Renal cortex interstitium (tissue), 15 donors: ENCODE measurements at places on chromosomes 13 and 19. TPM values are rescaled to one million over a fixed set of nuclear protein-coding genes. Genes with fewer than 3 reads are reported as not detected.

KLF1 gene
- 0.32 TPM for polyA plus RNA-seq

MEIS3 gene
- 29.5 TPM for polyA plus RNA-seq

ZNF573 gene
- polyA plus RNA-seq = 13.9 TPM

ZNF607 gene
- polyA plus RNA-seq = 16.4 TPM

HIF3A gene
- 67.3 TPM for polyA plus RNA-seq

SHKBP1 gene
- 44.3 TPM for polyA plus RNA-seq

ANO8 gene
- polyA plus RNA-seq = 13.9 TPM

GSX1 gene
- polyA plus RNA-seq = not detected

- DNase-seq = no peak
Measured at GRCh38 chr13:52361225-52361624, 44.7 kb downstream of the THSD1 start.

DNA sequence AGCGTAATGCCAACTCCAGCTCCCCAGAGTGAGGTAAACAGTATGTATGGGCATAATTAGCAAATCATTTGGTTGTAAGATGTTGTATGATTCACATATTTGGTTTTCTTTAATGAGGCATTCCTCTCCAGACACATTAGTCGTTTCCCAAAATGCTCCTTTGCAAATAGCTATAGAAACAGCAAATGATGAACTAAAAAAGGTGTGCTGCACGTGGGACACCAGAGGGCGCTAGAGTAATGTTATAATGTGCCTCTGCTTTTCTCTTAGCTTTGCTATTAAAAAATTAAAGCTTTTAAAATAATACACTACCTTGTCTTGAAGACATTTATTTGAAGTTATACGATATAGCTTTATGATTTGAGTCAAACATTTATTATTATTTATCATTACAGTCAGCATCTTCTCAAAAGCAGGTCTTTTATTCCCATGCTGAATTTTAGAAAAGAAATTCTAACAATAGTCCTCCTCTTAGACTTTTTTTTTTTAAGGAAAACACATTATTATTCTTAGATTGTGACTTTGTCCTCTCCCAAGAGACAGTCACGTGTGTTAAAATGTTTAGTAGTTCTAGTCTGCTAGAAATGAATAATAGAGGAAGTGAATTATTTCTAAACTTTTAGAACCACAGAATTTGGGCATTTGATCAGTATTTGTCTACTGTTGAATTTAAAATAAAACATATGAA lies 121.6 kb upstream of the FRY start:
- peak; percentile 69 for DNase-seq

GRCh38 chr13:79459906-79460305 lies 21.0 kb upstream of the NDFIP2 start:
- no peak for DNase-seq

- DNase-seq = no peak
Measured at GRCh38 chr13:99422586-99423220, 78.6 kb upstream of the TM9SF2 start.

GRCh38 chr19:35908010-35908441 lies at the start of gene TYROBP:
Gene TYROBP, minus strand, starts transcription at chr19:35908295. Its CDS starts 67 bp downstream, at chr19:35908228.
- no peak for DNase-seq

DNA sequence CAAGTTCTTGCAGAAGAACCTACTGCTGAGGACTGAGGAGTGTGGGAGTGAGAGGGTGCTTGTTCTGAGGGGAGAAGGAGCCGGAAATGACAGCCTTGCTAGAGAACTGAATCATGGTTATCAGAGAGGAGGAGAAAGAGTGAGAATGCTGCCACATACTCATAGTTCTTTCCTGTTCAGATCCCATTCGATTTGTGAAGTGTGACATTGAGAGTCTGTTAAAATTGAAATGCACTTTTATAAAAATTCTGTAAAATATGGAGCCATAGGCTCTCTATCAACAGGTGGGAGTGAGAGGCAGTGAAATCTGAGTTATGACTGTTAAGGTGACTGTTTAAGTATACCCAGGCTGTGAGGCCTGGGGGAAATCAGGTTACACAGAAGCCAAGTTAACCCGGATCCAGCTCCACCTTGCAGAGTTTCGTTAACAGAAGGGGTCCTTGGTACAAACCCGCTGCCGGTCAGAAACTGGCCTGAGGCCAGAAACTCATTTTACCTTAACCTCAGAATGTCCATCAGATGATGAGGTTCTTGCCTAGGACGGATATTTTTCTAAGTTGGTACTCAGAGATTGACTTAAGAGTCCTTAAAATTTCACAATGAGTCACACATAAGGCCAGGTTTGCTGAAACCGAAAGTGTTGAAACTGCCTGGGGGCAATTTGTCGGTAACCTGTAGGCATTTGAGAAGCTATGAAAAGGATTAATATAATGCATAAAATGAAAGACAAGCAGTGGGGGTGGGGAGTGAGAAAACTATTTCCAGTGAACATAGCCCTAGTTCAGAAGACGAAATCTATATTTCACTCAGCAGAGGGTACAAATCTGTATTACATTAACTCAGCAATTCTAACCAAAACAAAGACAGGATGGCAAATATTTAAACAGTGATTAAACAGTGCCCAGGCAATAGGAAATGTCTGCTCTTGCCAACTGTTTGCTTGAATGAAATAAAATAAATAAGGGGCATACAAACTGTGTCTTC lies 350.5 kb downstream of the KCNRG start:
- no peak for DNase-seq

GRCh38 chr13:45592758-45593157 lies 22.8 kb downstream of the ERICH6B start:
- DNase-seq = no peak

- DNase-seq = no peak
Measured at GRCh38 chr13:86741762-86742285, 929.3 kb upstream of the SLITRK5 start.

DNA sequence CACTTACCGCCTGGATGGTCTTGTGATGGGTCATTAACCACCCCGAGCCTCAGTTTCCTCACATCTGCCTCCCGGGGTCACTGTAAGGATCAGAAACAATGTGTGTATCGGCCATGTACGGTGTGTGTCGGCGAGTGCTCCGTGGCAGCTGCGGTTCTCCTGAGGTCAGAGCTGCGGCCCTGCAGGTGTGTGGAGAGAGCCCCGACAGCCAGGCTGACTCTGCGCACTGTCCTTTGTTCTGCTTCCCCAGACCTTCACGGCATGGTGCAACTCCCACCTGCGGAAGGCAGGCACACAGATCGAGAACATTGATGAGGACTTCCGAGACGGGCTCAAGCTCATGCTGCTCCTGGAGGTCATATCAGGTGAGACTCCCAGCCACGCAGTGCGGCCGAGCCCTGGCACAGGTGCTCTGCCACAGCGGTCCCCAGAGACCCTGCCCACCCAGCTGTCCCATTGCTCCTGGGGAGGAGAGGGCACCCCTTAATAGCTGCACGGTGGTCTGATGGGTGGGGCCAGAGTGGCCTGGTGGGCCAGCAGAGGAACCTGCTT lies 43.8 kb downstream of the CAPN12 start:
- DNase-seq = no peak

DNA sequence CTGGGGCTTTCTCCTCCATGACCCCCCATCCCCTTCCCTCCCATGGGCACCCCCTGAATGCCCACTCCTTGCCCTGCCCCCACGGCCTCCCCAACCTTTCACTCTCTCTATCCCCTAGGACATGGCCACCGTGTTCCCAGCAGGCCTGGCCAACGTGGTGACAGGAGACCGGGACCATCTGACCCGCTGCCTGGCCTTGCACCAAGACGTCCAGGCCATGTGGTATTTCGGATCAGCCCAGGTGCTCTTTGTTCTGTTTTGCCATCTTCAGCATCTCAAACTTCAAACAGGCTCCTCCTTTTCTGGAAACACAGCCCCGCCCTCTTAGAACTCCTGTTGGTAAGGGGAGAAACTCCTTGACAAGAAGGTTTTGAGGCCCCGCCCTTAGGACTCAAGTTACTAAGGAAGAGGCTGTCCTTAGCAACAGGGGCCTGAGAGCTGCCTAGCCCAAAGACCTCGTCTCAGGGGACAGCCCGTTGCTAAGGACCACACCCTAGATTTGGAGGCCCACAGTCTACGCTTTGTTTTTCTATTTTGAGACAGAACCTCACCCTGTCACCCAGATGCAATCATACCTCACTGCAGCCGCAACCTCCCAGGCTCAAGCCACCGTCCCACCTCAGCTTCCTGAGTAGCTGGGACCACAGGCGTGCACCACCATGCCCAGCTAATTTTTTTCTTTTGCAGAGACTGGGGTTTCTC lies 5.1 kb upstream of the FLT3LG start:
- peak; percentile 36 for DNase-seq

- no peak for DNase-seq
Measured at GRCh38 chr19:9161427-9161826, 17.4 kb upstream of the OR7D2 start.

DNA sequence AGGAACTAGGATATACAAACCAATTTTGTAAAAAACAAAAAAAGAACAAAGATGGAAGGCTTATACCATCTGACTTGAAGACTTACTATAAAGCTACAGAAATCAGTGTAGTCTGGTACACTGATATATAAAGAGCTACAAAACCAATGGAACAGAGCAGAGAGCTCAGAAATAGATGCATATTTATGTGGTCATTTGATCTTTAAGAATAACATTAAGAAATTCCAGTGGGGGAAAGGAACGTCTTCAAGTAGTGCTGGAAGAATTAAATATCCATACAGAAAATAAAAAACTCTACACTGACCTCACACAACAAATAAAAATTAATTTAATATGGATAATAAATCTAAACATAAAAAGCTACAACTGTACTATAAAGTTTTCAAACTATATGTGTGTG lies 317.0 kb downstream of the ENOX1 start:
- no peak for DNase-seq
